ENCODE measurements at places on chromosomes 3 and 15.

GRCh38 chr3:25493246-25493645, 65.2 kb downstream of the RARB start:
- DNase-seq = no peak

DNA sequence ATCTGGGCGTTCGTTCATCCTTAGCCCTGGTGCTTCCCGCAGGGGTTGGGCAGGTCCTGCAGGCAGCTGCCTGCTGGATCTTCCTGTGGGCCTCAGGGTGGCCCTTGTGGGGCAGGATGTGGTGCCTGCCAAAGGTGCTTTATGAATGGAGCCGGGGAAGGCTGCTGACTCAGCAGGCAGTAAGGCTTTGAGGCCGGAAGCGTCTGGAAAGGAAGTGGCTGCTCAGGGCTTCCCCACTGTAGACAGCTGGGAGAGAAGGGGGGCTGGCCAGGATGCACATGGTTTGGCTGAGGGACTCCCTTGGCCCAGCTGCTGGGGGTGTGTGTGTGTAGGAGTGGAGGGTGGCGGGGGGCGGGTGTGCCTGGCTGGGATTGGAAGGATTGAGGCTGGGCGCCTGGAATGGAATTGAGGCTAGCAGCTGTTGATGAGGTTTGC, 12.9 kb downstream of the CD276 start:
- peak; percentile 59 for DNase-seq

DNA sequence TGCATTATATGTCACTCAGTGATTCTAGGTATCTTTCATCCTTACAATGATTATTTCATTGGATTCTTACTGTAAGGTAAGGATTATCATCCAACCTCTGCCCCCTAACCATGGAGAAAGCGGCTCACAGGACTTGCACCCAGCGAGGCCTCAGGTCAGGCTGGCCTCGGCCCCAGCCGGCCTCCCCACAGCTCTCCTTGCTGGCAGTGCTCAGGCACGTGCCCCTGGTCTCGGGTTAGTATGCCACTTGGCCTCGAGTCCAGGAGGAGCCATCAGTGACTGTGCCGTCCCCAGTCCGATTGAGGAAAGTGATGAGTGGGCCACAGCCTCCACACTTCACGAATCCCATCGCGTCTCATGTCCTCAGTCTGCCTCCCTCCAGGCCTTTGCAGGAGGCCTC, 35.7 kb upstream of the GABRG3 start:
- no peak for DNase-seq

DNA sequence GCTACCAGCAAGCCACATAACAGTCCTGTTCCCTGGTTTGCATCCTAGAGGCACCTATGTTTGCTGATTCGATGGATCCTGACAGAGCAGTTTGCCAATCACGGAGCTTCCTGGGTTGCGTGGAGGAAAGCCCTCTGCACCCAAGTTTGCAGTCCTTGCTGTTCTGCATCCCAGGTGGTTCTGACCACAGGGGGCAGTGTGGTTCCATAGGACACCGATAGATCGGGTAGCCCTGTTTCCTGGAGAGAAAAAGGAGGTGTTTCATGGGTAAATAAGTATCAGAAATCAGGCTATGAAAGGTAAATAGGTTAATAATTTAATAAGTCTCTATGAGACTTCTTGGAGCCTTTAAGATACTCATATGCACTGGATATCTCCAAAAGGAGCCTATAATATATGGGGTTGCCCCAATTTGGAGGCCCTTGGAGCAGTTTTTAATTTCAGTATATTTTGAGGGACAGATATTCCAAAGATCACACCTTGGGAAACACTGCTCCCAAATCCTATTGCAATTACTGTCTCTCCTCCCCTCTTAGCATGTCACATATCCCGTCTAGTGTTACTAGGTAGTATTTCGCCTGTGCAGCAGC, 194.6 kb upstream of the TPM1 start:
- DNase-seq = no peak

DNA sequence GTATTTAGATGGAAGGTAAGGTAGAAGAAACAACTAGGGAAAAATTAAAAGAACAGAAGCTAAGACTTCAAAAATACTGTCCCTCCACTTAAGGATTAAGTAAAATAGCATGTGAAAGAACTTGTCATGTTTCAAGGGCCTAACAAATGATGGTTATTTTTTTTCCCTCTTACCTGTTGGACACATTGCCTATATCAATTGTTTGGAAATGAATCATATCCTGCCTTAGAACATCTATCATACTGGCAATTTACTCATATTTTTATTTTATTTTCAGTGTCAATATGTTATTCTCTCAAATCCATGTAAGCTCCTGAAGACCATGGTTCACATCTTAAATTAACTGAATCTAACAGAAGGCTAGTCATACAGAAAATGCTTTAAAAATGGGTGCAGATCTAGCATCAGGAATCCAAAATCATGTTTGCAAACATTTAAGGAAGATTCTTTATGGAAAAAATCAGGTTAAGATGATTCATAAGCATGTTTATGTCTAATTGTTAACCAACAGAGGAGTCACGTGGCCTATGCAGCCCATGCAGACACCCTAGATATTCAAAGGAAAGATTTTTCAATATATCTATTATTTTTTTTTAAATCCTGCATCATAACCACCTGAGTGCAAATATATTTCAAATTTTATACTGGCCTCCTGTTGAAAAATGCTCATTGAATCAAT, 135.8 kb upstream of the TRIM42 start:
- no peak for DNase-seq

DNA sequence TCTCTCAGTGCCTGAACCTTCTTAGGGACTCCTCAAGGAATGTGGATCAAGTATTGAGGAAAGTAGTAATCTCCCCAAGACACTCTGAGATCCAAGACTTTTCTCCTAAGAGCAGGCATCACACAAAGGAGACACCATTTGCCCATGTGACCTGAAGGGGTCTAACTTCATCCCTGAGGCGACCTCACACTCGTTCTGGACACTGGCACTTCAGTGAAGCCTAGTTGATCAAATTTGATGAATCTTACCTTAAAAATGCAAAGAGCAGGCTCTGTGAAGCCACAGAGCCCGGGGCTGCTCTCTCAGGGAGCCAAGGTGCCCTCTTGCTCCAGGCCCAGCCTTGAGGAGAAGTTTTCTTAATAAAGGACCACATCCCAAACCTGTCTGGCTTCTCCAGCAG, 64.3 kb downstream of the SCN11A start:
- no peak for DNase-seq

- no peak for DNase-seq
Observed at GRCh38 chr15:77905301-77905920, 172.1 kb downstream of the TBC1D2B start.

GRCh38 chr15:93071469-93071936, 17.5 kb downstream of the RGMA start:
- DNase-seq = no peak

DNA sequence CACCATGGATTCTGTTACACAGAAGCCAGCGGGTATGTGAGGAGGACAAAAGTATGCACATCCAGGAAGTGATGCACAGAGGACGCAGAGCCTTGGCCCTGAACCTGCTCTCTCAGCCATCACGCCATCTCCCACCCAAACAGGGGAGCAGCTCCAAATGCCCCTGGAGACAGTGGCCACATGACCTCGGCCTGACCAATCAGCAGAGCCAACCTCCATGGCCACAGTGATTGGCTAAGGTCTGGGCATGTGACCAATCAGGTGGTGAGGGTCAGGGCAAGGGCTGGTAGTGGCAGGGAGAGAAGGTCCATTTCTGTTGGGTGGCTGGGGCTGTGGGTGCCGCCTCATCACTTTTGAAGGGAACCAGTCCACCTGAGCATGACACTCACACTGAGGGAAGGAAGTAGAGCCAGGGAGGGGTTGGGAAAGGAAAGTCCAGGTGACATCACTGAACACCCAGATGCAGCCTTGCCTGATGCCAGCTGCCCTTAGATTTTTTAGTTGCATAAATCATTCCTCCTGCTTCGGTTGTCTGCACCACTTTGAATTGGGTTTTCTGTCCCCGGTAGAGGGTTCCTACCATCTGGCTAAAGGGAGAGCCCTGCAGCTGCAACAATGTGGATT, 70.3 kb upstream of the IQSEC1 start:
- DNase-seq = no peak

GRCh38 chr15:85598219-85598618, 196.5 kb downstream of the KLHL25 start:
- DNase-seq = no peak

DNA sequence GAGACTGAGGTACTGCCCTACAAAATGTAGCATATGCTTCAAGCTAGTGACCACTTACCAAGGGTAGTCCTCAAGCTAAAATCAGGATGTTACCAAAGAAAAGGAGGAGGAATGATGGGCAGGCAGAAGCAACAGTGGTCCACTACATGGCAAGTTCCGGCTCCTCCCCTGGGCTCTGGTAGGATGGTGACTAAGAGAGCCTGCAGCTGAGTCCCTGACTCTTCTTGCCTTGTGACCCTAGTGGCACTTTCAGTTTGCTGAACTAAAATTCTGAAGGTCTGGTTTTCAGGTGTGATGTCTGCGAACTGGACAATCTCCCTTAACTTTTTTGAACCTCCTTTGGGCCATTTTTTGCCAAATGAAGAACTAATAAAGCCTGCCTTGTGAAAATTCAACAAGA, 40.9 kb downstream of the MRPL46 start:
- DNase-seq = no peak

DNA sequence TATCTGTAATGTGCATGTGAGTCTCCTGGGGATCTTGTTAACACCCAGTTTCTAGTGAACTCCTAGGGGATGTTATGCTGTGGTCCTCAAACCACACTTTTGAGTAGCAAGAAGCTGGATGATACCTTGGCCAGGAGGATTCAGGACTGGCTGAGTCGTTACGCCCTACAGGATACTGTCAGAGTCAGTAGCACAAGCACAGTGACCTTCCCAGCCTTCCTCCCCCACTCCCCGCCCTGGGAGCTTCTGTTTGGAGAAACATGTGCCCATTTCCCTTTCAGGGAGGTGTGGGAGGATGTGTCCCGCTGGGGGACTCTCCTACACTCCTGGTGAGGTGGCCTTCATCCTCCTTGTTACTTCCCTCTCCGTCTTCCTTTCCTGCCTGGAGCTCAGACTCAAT, 76.4 kb upstream of the TRPM1 start:
- DNase-seq = no peak

DNA sequence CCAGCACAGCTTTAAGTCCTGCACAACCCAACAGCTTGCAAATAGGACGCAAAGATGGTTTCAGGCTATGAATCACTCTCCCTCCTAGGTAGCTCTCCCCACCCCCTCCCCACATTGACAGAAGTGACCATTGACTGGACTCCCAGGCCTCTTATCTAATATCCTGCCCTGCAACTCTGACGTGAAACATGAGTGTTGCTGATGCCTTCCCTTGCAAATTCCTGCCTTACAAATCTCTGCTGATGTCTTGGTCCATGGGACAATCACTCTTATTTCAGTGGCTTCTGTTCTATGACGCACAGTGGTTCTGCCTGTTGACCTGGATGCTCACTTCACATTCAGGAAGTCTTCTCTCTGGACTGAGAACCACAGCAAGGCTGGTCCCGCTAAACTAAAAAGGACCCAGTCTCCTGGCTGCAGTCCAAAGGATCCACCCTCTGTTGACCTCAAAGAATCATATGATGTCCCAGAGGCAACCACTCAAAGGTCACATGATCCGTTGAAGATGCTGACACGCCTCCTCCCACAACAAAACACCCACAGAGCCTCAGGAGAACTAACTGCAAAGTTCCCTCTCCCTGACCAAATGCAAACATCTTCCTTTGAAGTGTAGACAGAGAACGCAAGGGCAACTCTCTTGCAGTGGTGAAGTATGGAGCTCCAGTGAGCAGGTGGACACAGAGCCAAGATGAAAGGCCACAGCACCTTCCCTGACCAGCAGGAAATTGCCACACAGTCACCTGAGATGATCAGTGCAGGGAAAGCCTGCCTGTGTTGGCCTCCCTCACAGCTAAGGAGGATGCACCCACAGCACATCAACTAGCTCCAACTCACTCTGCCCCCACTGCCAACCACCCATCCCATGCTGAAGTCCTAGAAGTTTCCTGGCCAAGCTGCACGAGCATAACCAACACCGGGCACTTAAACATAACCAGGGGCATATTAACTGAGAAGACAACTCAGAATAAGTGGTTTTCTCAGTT, 112.3 kb downstream of the ADAMTS17 start:
- no peak for DNase-seq

DNA sequence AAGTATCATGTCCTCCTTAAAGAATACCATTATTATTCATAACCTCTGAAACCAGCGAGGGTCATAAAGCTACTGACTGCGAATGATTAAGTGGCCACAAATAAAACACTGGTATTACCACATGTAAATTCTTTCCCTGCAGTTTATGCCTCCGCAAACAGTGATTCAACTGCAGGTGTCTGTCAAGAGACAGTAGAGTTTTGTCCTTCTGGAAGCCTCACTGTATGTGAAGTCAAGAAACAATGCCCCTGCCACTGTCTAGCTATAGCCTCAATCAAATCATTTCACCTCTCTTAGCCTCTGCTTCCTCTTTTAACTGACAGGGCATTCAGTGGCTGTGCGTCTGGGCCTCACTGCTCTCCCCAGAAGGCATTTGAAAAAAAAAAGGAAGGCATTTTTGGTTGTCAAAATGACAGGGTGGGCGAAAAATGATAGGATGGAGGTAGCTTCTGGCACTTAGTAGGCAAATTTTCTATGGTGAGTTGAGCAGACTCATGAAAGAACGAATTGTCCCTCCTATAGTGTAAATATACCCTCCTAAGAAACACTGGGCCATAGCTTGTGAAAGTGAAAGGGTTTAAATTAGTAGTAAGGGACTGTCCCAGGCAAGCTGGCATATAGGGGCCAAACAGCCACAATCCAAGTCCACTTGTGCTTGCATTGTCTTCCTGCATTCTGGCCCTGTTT, 66.7 kb downstream of the FILIP1L start:
- peak; percentile 11 for DNase-seq

- no peak for DNase-seq
Observed at GRCh38 chr3:4990069-4990468, 10.8 kb downstream of the BHLHE40 start.

DNA sequence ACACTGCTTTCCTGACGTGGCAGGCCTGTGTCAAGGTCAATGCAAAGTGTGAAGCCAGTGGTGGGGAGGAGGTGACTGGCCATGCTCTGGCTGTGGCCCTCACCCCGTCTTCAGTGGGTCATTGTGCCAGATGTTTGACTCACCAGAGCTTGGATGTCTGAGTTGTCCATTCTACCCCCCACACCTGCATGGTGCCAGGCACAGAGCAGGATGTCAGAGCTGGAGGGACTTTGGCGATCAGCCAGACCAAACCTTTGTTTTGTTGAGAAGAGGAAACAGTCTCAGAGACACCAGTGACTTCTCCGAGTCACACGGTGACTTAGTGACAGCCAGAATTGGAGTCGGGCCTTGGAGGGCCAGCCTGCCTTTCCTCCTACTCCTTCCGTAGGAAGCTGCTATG, 49.5 kb downstream of the SMAD6 start:
- no peak for DNase-seq

GRCh38 chr3:14806641-14807263, 12.0 kb upstream of the FGD5 start:
- DNase-seq = no peak

DNA sequence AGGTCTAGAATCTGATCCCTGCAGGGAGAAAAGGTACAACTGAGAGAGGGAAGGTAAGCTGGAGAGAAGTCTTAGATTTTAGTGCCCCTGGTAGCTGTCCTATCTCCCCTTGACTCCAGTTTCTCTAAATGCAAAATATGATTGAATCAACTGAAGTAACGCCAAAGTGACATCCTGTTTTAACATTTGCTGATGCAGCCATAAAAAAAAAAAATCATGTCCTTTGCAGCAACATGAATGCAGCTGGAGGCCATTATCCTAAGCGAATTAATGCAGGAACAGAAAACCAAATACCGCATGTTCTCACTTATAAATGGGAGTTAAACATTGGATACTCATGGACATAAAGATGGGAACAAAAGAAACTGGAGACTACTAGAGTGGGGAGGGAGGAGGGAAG, 42.4 kb upstream of the LCTL start:
- DNase-seq = no peak

- no peak for DNase-seq
Observed at GRCh38 chr3:30471796-30472489, 134.5 kb upstream of the TGFBR2 start.

GRCh38 chr3:53354945-53355498, 7.7 kb upstream of the DCP1A start:
- DNase-seq = no peak

Data from GM12892 (cell line).